Fibroblast of skin of right quadriceps (primary cell): ENCODE measurements at places on chromosomes 2 and 18.

GRCh38 chr2:226080334-226080733 lies 680.8 kb downstream of the NYAP2 start:
- peak; percentile 87 for DNase-seq

DNA sequence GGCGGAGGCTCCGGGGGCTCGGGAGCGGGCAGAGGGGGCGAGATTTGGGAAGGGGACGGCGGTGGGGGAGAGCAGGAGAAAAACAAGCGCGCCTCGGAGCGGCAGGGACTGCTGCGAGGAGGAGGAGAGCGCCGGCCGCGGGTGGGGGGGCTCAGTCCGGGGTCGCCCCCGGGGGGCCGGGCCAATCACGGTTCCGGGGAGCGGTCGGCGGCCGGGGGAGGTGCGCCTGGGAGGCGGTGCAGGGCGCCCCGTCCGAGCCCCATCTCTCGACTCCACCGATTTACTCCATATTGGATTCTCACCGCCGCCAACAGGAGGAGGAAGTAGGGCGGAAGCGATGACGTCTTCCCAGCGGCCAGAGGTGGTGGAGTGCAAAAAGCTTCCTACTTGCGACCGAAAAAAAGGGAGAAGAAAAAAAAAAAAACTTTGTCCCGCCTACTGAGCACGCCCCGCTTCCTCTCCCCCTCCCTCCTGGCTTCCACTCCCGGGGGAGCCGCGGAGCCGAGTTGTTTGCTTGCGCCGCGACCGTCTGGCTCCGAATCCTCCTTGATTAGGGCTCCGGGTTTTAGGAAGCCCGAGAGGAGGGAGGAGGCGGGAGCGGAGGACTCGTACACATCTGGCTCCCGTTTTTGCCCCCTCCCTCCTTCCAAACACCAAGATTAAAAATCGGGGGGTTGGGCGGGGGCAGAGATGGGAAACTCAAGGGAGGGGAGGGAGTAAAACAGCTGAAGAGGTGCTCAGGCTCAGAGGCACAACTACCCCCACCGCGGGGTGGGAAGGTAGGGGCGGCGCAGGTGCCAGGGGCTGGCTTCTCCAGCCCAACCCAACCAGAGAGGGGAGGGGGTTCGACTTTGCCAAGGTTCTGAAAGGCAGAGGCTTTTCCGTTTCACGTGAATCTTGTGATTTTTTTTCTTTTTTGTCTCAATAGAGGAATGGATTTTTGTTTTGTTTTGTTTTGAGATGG lies at the start of gene SPRED2:
Gene SPRED2 (minus strand): TSS at position 373 of the 964 bp plus-strand sequence. CDS start 612 bp downstream, outside the sequence.
- peak; percentile 97 for DNase-seq

GRCh38 chr2:32484937-32485336 lies 128.1 kb downstream of the BIRC6 start:
- peak; percentile 97 for DNase-seq

DNA sequence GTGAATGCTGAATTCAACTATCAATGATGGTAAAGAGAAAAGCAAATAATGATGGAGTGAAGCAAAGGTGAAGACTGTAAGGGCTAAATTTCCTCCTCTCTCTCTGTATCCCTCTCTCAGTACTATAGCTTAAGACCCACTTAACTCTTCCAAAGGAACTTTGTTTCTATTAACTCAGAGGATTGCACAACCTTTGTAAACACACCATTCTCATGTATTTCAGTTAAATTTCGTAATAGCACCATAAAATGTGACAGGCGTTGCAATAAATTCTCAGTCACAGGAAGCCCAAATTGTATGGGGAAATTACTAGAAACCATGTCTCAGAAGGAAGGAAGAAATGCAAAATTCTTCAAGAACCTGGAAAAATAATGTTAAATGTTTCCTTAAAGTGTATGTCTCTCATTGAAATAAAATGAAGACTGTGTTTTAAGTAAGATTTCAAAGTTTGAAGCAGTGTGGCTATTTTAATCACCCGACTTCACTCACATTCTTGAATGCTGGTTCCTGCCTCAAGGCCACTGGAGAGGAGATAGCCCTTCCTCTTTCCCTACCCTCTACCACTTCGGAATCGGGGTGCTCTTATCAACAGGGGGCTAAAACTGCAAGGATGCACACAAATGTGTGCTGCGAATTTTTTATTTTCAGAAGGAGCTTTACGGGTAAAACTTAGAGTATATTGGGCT lies 112.1 kb downstream of the FTCDNL1 start:
- DNase-seq: peak; percentile 84

DNA sequence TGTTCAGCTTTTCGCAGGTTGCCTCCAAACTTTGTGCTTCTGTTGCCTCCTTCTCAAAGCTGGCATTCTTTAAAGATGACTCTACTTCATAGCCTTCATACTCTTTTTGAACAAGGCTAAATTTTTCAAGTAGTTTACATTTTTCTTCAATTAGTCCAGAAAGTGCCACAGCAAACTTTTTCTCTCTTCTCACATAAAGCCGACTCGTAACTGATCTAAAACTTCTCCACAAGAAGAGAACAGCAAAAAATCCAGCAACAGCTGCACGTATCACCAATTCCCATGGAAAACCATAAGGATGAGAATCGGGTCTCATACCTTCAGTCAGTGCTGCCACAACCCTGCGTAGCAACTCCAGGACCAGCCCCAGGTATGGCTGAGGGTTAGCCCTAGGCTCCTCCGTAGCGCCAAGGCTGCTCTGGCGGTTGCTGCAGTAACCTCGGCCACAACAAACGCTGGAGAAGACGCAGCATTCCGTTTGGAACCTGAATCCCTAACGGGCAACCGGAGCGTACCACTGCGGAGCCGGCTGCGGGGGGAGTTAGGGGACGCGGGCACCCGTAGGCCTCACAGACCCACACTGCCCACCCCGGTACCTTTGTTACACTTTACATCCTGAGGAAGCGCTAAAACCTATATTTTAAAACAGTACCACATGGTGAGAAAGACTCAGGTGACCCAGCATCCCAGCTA lies at the start of gene CTAGE1:
Gene CTAGE1 (minus strand): TSS at position 420 of the 693 bp plus-strand sequence. CDS start 104 bp downstream, at position 316.
- peak; percentile 40 for DNase-seq

DNA sequence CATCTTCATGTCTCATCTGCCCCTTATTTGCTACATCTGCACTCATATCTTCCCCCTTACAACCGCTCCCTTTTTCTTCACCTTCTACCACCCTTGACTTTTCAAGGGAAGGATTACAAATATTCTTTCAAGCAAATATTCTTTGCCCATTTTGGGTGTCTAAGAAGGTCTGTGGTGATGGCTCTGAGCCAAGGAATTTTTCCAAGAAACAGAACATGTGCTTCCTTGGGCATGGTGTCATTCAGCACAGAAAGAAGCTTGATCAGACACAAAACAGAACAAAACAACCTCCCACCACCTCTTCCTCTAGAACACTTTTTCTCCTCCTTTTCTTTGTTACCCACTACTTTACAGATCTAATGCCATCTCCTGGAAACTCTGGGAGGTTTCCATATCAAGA lies 313.7 kb downstream of the SATB2 start:
- peak; percentile 14 for DNase-seq

- no peak for DNase-seq
These were observed 398.6 kb downstream of the DCDC2C start for GRCh38 chr2:4101936-4102335.

- DNase-seq: no peak
These were observed 779 bp downstream of the DGKD start for GRCh38 chr2:233354971-233355574.

DNA sequence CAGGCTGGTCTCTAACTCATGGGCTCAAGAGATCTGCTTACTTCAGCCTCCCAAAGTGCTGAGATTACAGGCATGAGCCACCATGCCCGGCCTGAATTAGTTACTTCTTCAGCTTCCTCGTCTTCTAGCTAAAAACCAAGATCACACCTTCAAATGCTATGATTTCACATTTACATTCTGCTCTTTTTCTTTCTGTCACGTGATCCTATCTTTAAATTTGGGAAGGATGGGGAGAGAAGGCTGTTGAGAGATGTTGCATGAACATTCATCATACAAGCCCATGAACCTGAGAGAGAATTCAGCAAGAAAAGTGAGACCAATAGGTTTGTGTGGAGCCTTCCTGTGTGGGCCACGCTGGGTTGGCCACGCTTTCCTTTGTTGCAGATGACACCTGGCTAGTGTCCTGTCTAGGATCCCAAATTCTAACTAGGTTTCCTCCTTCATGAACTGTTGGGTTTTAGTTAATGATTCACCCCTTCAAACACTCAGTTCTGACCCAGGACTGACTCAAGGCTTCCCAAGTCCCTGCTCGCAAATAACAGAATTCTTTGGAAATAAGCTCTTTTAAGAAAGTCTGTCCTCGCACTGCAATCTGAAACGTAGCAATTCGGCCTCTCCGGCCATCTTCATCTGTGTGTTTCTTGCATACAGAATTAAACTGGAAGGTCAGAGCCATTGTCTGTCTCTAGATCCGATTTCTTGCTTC lies 57.3 kb upstream of the CREB1 start:
- DNase-seq: peak; percentile 20

GRCh38 chr2:9463698-9464034 lies 10.7 kb upstream of the IAH1 start:
- peak; percentile 21 for DNase-seq

DNA sequence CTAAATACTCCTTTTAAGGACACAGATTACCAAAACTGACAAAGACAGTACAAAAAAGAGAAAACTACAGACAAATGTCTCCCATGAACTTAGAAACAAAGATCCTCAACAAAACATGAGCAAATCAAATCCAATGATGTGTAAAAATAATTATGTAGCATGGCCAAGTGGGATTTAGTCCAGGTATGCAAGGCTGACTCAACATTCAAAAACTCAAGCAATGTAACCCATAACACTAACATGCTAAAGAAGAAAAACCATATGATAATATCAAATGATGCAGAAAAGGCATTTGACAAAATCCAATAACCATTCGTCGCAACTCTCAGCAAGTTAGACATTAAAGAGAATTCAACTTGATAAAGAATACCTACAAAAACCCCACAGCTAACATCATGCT lies 239.0 kb upstream of the KLHL29 start:
- no peak for DNase-seq

GRCh38 chr18:55753643-55754263 lies 165.8 kb upstream of the TCF4 start:
- DNase-seq: no peak

DNA sequence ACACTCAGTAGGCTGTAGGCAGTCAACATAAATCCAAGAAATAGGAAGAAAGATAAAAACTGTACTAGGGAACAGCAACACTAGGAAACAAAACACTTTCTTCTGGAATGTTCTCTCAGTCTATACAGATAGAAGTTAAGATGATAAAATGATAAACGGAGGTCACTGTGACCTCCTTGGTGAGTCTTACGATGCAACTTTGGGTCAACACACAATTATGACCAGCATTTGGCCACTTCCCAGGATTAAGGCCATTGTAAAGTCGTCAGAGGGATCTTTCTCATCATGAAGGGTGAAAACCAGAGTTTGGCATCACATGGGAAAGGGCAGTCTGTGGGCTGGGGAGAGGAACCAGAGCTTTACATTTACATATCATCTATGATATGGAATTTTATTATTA lies 33.4 kb downstream of the LAMA3 start:
- DNase-seq: peak; percentile 31

GRCh38 chr2:19300961-19301360 lies 57.5 kb downstream of the OSR1 start:
- no peak for DNase-seq
